ENCODE measurements at places on chromosomes 2 and 18. TPM values are rescaled to one million over a fixed set of nuclear protein-coding genes. Genes with fewer than 3 reads are reported as not detected.

Gene MATN3
- not detected for total RNA-seq

Gene ARHGAP25
- 75.2 TPM for total RNA-seq

Gene UGP2
- 59.8 TPM for total RNA-seq

Gene ALLC
- not detected for total RNA-seq

GRCh38 chr2:230129343-230129742 is 60.6 kb upstream of the SLC16A14 start:
- no peak for DNase-seq

DNA sequence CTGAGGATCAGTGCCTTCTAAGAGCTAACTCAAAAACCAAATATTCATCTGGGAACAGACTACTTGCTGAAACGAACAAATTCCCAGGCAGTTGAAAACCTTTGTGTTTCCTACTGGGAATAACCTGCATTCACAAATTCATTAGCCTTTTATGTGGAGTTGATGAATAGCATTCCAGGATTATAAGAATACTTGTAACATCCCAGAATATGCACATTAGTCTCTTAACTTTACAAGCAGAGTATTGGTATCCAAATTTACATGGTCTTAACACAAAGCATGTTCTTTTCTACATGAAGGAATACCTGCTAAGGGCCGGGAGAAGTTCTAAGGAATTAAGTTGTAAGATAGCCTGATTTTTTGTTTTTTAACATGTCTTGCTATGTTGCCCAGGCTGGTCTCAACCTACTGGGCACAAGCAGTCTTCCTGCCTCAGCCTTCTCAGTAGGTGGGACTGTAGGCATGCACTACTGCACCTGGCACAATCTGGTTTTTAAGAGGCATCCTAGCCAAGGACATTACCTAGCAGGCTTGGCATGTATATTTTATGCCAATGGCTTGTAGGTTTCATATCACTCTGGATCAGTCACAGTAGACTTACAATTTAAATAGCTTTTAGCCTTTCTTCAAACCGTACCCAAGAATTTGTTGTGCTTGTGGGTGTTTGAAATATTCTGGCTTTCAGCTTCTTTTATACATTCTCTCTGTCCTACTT is 50.7 kb downstream of the MGAT5 start:
- no peak for DNase-seq

GRCh38 chr2:164485541-164485940 is 135.7 kb downstream of the GRB14 start:
- no peak for DNase-seq

- no peak for DNase-seq
These were observed 102.2 kb upstream of the RND3 start for GRCh38 chr2:150589681-150590080.

- no peak for DNase-seq
These were observed 99.2 kb downstream of the RAPGEF4 start for GRCh38 chr2:172834881-172835280.

Data from CD8-positive, alpha-beta memory T cell (primary cell).